ENCODE measurements at places on chromosomes 16 and 17. TPM values are rescaled to one million over a fixed set of nuclear protein-coding genes. Genes with fewer than 3 reads are reported as not detected.

Gene RHBDL3
- total RNA-seq: 4.4 TPM

Gene SEZ6L2
- total RNA-seq: 16.5 TPM

Gene CTRB2
- not detected for total RNA-seq

Gene CNTD1
- total RNA-seq: not detected

Measured in A549 treated with CpdA at 1 μM for 4 hours (cell line).